ENCODE measurements at places on chromosomes 2 and 18.

GRCh38 chr2:237143676-237144440 is 58.2 kb downstream of the COPS8 start:
- DNase-seq, result no peak

DNA sequence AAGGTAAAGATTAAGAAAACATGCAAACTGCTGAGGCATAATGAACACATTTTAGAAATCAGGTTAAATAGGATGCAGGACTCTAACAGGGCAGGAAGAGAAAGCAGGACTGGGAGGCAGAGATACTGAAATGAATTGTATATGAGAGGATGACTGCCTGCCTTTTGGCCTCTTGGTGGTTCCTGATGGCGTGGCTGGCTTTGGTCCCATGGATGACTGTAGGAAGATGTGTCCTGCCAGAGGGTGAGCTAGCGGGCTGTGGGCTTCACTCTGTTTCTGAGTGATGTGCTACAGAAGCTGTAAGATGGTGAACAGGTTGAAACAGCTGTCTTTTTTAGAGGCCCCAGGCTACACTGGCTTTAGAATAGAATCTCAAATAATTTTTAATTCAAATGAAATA is 517.0 kb downstream of the SLC4A3 start:
- DNase-seq, result no peak

DNA sequence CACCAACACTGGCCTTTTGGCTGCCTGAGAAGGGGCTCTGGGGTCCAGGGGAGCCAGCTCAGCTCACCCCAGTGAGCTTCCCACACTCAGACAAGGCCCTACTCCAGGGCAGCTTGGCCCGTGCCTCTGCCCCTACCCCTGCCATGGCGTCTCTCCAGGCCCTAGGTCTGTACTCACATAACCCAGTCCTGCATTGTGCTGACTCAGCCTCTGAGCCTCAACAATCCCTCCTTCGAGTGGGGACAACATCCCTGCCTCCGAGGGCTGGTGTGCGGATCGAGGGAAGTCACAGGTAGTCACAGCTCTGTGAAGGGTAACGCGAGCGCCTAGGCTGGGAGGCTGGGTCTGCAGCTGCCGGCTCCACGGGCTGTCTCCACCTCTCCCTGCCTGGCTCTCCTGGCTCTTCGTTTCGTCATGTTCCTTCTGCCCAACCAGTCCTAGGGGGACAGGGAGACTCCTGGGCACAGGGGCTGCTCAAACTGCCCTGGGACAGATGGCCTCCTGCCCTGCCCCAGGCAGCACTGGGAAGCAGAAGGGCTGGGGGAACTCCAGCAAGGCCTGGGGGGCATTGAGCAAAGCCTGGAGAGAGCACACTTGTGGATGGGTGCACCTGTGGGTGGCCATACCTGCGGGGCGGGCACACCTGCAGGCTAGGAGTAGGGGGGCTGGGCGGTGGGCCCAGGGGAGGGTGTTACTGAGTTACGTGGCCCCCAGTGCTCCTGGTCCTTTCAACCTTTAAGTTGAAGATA is 74.6 kb downstream of the RRM2 start:
- no peak for DNase-seq

- DNase-seq, result no peak
These were observed 37.1 kb downstream of the EXOC6B start for GRCh38 chr2:72788756-72789155.

GRCh38 chr2:144358979-144359541 is 160.9 kb downstream of the ZEB2 start:
- no peak for DNase-seq

Measured in activated T-cell treated with anti-CD3 and anti-CD28 coated beads for 1 hour (primary cell).